ENCODE measurements at places on chromosomes 3 and 15.

DNA sequence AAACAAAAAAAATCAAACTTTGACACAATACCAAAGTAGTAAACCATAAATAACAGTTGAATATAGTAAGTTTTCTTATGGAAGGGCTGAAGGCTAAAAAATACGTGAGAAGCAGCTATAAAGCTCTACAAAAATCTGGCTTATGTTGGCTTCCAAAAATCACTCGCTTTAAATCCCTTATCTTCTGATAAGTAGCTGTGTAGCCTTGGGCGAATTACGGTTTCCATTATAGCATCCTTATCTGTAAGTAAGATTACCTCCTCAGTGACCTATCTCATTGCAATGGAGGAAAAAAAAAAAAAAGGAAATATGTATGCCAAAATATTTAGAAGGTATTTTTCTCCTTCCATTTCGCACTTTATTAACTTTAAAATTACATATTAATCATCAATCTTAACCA, 348.6 kb downstream of the PLOD2 start:
- no peak for DNase-seq

GRCh38 chr3:79543218-79543982, 224.4 kb downstream of the ROBO1 start:
- DNase-seq = no peak

DNA sequence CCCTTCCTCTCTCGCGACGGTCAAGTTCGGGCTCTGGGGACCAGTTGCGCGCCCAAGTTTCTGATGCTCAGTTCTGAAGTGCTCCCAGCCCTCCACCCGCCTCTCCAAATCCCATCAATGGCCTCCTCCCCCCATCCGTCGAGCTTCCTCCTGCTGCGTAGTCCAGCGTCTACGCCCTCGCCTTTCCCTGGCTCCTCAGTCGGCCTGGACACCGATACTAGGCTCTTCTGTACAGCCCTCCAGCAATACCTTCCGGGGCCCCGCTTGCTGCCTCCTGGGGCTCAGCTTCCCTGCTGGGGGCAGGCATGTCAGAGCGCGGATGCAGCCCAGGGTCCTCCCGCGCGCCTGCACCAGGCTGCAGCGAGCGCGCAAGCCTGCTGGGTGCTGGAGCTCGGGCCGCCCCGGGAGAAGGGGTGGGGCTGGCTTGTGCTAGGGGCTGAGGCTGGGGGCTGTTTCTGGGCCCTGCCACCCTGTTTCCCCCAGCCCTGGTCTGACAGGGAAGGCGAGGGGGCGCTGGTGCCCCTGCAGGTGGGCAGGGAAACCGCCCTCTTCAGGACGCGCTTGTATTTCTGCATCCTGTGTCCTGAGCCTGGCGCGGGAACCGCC, 353.3 kb upstream of the SUCLG2 start:
- no peak for DNase-seq

DNA sequence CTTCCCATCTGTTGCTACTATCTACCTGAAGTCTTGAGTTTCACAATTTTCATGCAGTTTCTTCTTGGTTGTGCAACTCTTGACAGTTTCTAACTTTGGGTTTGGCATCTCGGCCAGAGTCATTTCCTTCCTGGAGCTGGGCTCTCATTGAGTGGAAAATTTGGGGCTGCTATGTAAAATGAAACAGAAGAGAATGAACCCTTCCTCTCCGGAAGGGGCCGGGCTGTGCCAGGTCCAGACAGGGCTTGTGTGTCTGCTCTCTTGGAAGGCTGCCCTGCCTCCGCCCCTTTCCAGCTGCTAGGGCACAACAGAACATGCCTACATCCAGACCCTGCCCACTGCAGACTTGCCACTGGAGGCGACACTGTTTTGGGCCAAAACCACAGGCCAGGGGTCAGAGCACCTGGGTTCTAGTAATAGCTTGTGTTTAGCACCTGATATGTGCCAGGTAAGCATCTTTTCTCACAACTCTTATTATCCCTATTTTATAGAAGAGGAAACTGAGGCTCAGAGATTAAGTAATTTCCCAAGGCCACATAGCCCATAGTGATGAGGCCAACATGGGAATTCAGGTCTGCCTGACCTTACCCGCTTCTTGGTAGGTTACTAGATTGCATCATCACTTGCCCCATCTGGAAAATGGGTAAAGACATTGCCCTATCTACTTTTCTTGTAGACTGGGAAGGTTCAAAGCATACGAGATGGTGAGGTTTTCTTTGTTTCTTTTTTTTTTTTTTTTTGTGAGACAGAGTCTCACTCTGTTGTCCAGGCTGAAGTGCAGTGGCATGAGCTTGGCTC, 25.0 kb downstream of the IRAK2 start:
- DNase-seq = peak; percentile 35

GRCh38 chr3:123424321-123424998, 24.4 kb downstream of the ADCY5 start:
- peak; percentile 80 for DNase-seq

GRCh38 chr3:414063-414462, 217.5 kb downstream of the CHL1 start:
- no peak for DNase-seq

DNA sequence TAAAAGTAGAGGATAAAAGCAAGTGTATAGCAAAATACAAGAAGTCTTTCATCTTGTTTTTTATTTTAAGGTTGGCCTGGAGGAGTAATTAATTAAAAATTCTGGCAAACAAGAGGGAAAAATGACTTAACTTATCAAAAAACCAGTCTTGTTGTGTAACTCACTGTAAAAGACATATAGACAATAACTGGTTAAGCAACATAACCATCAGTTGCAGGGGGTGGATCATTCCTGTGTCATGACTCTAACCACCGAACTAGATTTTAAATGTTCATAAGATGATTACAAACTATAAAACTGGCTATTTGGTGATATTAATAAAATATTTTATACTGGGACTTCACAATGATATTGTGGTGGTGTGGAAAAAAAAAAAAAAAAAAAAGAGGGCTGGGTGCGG, 130.6 kb downstream of the STAG1 start:
- DNase-seq = no peak

DNA sequence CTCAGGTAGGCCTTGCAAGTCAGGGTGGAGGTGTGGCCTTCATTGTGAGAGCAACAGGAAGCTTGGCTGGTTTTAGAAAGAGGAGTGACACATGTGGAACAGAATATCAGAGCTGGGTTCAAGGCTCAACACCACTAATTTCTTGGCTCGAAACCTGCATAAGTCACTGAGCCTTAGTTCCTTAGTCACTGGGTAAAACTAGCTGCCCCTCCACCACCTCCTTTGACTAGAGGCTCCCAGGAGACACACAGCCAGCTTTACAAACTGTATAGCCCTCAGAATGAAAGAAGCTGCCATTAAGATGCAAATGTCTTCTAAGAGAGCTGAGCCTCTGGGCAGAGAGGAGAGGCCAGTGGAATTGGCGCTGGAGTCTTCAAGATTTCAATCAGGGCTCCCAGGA, 67.7 kb downstream of the CERS3 start:
- no peak for DNase-seq

DNA sequence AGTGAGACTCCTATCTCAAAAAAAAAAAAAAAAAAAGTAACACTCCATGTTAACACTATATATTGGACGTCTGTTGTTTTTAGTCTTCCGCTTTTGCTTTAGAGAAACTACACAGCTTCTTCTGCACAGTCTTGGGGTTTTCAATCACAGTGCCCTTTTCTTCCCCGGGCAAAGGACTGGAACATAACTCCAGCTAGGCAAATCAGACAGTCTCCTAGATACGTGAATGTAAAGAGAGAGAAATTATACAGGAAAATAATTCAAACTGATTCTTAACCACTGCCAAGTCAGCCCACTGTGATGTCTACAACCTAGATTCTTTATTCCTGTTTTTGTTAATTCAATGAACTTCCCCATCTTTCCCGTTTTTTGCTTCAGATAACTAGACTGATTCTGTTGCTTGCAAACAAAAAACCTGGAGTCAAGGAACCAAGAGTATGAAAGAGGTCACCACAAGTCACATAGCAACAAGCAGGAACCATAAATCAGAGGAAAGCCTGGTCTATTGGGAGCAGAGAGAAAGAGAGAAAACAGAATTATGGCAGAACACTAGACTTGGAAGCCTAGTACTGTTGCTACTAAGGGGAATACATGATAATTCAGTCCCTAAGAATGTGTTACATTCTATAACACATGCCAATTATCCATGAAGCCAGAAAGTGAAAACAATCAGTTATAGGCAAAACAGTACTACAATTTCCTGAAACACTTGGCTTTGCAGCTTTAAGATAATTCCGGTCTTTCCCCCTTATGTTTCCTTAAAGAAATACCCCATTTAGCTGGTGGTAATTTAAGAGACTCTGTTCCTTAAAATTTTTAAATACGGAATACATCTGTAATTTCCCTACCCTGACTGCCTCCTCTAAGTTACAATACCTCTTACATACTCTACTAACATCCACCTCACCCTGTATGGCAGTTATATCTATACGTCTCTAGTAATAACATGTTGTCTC, 63.1 kb downstream of the TBL1XR1 start:
- DNase-seq = no peak

GRCh38 chr3:116302087-116302747, 143.1 kb downstream of the LSAMP start:
- no peak for DNase-seq

DNA sequence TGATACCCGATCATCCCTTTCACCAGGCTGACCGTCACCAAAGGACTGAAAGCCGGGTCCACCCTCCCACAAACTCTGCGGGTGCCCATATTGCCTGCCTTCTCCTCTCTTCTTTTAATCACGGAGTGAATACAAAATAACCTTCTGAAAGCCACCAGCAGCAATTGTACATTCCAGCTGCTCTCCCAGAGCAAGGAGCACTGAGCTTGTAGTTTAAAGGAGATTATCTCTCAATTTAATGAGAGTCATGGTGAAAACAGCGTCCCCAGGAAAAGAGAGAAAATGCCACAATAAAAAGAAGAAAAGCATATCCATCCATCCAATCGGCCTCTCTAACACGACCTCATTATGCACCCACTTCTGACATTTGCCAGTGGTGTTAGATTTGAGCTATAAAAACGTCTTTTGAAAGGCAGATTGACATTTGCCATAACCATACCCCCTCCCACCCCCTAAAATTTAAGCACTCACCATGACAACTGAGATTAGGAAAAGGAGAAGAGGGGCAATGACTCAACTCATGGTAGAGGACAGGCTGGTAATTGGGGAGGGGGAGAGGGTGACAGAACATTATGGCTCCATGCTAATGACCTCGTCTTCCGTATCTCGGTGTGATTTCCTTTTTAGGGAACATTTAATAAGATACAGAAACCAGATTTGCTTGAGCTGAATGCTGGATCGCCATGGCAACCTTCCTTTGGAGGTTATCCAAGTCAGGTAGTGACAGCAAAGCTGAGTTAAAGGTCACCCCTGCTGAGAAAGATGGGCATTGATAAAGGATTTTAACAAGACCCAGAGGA, 106.2 kb downstream of the ST8SIA2 start:
- DNase-seq = no peak

DNA sequence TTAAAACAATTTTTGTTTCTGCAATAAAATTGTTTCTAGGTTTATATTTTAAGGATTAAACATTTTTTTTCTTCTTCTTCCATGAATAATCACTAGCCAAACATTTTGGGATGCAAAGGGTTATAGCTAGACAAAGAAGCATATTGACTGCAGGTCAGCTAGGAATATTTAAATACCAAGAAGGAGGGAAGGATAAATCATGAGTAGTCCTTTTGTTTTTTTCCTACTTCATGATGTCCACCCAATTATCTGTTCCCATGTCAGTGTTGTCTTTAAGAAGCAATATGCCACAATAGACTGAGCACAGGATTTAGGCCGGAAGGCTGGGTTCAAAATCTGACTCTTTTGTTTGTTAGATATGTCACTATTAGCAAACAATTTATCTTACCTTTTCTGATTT, 82.1 kb downstream of the VPS8 start:
- no peak for DNase-seq

GRCh38 chr3:34895841-34896240, 743.5 kb upstream of the ARPP21 start:
- no peak for DNase-seq

- DNase-seq = no peak
These were observed 27.6 kb upstream of the UBP1 start for GRCh38 chr3:33467786-33468185.

- no peak for DNase-seq
These were observed 9.0 kb downstream of the PLCL2 start for GRCh38 chr3:16893618-16894200.

DNA sequence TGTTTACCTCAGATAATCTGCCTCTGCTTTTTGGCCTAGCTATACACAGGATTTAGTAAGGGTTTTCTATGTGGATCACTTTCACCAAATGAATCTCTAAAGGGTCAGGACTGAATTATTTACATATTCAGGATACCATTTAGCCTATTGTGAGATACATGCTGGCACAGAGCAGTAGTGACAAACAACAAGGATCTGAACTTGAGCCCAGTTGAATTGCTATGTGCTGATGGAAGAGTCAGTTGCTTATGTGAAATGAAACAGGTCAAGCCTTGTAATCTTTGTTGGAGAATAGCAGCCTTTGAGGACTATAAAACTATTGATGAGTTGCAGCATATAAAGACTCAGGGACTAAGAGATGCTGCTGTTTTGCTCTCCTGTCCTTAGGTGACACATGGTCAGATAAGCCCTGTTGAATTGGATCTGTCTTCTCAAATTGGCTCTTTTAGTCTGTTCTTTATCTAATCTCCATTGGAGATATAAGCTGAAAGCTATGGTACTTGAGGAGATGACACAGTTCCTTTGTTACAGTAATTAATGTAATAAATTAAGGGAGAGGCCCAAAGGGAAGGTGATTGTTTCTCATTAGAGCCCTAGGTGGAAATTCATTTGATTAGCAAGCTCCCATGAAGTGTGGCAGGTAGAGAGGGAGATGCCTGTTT, 30.4 kb downstream of the ZNF609 start:
- DNase-seq = no peak

DNA sequence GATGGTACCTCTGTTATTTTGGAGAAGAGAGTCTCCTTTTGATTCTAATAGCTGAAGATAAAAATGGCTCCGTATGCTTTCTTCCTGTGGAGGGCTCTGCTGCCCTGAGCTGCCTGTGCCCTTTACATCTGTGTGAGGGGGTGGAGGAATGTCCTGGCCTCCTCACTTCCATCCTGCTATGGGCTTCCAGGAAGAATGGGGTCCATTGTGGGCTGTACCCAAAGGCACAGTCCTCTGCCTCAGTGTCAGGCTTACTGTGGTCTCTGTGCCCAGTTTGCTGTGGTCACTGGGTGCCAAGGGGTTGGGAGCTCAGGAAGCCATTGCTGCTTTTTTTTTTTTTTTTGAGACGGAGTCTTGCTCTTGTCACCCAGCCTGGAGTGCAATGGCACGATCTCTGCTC, 14.4 kb downstream of the DAG1 start:
- no peak for DNase-seq

GRCh38 chr3:122475316-122475715, 39.4 kb downstream of the KPNA1 start:
- no peak for DNase-seq

DNA sequence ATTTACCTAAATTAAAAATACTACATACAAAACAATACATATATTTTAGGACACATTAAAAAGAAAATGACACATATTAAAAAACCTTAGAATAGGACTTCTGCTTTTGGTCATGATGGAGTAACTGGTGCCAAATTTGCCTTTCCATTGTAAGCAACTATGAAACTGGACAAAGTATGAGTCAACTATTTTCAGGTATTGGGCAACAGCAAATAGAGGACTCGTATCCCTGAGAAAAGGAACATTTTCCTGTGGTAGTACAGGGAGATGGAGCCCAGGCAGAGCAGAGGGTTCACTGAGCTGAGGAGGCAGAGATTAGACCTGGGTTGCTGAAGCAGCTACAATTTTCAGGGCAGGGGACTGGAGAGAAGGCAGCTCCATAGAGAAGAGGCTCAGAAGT, 14.7 kb downstream of the CCR1 start:
- no peak for DNase-seq

Measured in ovary (tissue), 10 donors.